Transverse colon (tissue), 4 donors: ENCODE measurements at places on chromosomes 6 and 20. TPM values are rescaled to one million over a fixed set of nuclear protein-coding genes. Genes with fewer than 3 reads are reported as not detected.
A peak's percentile ranks its signal among the peaks of the same experiment; 100 is the strongest.

GRCh38 chr6:112188906-112189305, 65.5 kb downstream of the LAMA4 start:
- no peak for DNase-seq

DNA sequence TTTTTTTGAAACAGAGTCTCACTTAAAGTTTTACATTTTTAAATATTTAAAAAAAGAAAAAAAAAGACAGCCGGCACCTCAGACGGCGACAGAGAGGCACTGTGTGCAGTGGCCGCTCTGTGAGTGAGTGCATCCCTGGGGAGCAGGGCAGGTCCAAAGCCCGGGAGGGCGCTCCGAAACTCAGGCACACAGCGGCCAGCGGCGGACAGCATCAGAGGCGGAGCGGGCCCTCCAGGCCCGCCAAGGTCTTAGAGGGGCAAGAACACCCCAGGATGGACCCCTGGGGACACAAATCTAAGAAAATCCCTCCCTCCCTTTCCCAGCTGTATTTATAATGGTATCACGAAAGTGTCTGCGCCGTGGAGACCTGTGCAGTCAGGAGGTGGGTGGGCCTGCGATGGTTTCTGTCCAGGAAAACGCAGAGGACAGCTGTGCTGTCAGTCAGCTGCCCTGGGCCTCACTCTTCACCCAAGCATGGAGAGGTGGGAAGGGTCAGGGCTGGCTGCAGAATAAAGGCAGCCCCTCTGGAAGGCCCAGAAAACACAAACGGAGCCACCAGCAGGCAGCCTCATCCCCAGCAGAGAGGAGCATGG, 43.8 kb downstream of the TAF4 start:
- no peak for DNase-seq

GRCh38 chr20:63738687-63739129, 868 bp upstream of the SLC2A4RG start:
- DNase-seq: peak; percentile 80

- no peak for DNase-seq
Observed at GRCh38 chr6:166687879-166688205, 60.8 kb upstream of the RPS6KA2 start.

GRCh38 chr20:11249683-11250082, 575.9 kb upstream of the JAG1 start:
- no peak for DNase-seq

DNA sequence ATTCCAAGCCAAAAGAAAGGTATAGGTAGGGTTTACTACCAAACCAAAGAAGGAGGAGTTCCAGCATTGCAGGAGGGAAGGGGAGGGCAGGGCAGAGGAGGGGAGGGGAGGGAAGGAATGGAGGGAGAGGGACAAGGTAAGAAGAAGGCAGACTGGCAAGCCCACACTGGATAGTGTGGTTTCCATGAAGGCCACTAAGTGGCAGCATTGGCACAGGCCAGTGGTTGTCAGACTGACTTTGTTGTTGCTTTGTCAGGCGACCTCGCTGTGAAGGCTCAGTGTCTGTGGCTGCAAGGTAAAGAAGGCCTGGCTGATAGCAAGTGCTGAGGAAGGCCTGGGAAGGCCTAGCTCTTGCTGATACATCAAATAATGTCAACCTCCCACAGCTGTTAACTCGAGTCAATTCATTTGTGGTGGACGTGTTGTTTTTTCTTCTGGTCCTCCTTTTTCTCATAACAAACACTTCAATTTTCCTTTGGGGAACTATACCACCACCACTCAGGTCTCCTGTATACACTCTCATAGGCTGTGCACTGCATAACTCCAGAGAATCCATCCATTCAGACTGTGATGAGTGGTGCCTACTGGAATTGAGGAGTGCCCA, 7.7 kb upstream of the ZNF334 start:
- DNase-seq: peak; percentile 44

- DNase-seq: peak; percentile 24
Observed at GRCh38 chr20:63056236-63057170, 49.7 kb upstream of the BHLHE23 start.

DNA sequence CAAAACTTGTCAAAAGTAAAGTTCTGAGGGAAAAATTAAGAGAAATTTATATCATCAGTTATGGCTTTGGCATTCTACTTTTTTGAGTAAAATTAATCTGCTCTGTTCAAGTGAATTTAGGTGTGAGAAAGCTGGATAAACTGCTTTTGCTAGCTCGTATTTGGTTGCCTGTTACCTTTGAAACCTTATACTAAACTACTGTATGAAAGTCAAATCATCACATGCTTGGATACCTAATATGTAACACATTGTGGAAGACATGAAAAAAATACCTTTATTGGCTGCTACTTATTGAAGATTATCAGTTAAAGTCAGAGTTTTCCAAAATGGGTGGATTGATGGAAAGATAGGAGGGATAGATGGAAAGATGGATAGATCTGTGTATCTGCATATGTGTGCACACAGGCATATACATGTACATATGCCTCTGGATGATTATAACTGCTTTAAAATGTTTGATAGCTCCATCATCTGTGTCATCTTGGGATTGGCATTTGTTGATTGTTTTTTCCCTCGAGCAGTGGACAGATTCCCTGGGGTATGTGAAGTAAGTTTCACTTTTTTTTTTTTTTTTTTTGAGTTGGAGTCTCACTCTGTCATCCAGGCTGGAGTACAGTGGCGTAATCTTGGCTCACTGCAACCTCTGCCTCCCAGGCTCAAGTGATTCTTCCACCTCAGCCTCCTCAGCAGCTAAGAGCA, 24.3 kb downstream of the SCAF8 start:
- no peak for DNase-seq

DNA sequence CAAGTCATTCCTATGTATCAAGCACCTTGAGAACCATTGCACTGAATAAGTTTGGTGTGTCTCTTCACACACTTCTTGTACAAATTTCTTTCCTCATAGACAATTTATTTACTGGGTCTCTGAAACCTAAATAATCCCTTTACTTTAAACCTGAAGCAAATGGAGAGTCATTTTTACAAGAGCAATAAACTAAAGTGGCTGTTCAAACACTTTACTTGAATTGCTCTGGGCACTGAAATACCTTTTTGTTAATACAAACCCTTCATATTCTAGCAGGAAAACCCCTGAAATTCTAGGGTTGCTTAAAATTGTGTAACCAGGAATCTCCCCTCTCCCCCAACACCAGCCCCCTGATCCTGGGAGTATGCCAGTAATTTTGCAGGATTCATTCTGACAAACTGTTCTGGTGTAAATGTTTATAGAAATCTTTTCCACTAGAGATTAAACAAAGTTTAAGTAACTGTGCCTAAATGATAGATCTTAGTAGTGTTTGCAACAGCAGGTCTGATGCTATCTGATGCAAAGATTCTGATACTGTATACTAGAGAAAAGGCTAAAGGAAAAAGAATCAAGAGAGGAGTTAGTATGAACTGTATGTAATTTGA, 13.4 kb downstream of the RSPO3 start:
- DNase-seq: no peak

GRCh38 chr6:126657561-126658175, 317.8 kb downstream of the CENPW start:
- DNase-seq: peak; percentile 11

- DNase-seq: no peak
Observed at GRCh38 chr6:36840432-36841403, 1.5 kb upstream of the CPNE5 start.

DNA sequence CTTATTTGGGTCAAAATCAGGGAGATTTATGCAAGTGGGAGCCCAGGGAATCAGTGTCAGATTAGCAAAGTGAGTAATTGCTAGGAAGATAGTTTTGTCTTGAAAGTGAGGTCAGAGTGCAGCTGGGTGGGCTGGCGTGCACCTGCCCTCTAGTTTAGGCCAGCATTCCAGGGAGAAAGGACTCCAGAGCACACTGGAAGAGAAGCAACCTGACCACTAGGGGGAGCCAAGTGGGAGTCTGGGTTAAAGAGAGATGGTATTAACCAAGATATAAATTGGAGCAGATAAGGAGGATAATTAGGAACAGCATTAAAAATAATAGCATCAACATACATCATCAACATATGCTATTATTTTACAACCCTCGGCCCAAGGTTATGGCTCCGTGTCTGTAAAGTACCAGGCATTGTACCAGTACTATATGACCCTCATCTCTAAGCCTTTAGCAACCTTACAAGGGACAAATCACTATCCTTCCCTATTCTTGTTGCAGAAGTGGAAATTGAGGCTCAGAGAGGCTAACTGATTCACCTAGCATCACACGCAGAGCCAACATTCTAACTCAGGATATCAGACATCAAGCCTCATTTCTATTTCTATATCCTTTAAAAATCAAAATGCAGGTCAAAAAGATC, 57.8 kb downstream of the SLC2A10 start:
- DNase-seq: peak; percentile 51

Gene PSMF1
- 129 TPM for total RNA-seq

Gene KCNK5
- 58.6 TPM for total RNA-seq

Gene KCNQ5
- 0.14 TPM for total RNA-seq
